Hippocampal formation (tissue), 2 donors: ENCODE measurements at places on chromosomes 5 and 9.
A peak's percentile ranks its signal among the peaks of the same experiment; 100 is the strongest.

GRCh38 chr9:122212473-122213004 is 16.2 kb downstream of the LHX6 start:
- no peak for DNase-seq

GRCh38 chr5:59648949-59649921 is 244.3 kb downstream of the PDE4D start:
- no peak for DNase-seq

- no peak for DNase-seq
These were observed 320.2 kb downstream of the NFIB start for GRCh38 chr9:13993632-13994185.

DNA sequence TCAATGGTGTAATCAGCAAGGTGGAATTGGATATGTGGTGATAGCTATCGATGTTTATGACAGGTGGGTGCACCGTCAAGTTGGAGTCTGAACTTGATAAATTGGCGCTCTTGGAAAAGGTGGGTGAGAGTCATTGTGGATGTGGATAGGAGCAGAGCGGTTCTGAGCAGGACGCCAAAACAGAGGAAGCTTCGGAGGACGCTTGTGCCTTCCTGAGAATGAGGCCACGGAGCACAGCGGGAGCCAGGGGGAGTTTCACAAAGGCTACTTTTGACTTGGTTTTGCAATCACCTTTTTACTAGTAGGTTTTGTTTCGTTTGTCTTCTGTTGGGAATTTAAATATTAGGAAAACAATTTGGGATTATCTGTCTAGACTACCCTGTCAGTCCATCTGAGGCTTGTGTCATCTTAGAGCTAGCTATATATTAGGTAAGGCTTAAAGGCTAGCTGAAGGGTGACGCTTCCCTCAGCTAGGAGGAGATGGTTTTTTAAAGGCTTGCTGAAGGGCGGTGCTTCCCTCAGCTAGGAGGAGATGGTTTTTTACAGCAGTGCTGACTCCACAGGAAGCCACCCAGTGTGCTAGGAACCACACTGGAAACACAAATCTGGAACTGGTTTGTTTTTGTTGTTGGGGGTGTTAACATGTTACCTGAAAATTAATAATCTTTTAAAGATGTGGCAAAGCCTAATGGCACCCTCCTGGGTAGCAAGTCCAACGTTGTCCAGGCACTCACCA is 142.4 kb upstream of the IRX4 start:
- no peak for DNase-seq

- no peak for DNase-seq
These were observed 77.7 kb upstream of the ADAMTSL1 start for GRCh38 chr9:18396102-18396728.

GRCh38 chr5:6819521-6819920 is 106.3 kb downstream of the TENT4A start:
- no peak for DNase-seq

DNA sequence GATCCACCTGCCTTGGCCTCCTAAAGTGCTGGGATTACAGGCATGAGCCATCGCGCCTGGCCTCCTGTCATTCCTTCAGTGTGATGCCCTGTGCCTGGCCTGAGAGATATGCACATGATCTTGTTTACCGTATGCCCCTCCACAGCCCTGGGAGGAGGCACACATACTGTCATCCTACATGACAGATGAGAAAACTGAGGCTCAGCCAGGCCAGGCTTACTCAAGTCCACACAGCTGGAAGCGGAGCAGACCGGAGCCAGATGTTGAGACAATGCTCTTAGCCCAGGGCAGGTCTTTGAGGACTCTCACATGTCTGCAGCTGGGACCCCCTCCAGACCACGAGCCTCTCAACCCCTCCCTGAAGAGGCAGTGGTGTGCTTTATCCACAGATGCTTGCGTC is 38.7 kb upstream of the SH3PXD2B start:
- DNase-seq, result no peak

- DNase-seq, result no peak
These were observed 581.0 kb downstream of the TLE1 start for GRCh38 chr9:81108391-81108790.

DNA sequence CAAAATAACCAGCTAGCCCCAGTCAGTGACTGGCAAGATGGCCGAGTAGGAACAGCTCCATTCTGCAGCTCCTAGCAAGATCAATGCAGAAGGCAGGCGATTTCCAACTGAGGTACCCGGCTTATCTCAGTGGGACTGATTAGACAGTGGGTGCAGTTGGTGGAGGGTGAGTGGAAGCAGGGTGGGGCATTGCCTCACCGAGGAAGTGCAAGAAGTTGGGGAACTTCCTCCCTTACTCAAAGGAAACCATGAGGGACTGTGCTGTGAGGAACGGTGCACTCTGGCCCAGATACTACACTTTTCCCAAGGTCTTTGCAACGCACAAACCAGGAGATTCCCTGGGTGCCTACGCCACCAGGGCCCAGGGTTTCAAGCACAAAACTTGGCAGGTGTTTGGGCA is 9.6 kb upstream of the BTNL8 start:
- DNase-seq, result no peak

GRCh38 chr5:14373685-14374084 is 207.9 kb upstream of the OTULINL start:
- no peak for DNase-seq

GRCh38 chr9:104078596-104078995 is 15.5 kb upstream of the SMC2 start:
- no peak for DNase-seq

GRCh38 chr9:133113949-133114885 is 6.8 kb downstream of the RALGDS start:
- DNase-seq, result peak; percentile 57

- DNase-seq, result no peak
These were observed 221.3 kb downstream of the NPR3 start for GRCh38 chr5:32932241-32932935.

- peak; percentile 40 for DNase-seq
These were observed 750 bp downstream of the TRIM36 start for GRCh38 chr5:115168829-115169486.

DNA sequence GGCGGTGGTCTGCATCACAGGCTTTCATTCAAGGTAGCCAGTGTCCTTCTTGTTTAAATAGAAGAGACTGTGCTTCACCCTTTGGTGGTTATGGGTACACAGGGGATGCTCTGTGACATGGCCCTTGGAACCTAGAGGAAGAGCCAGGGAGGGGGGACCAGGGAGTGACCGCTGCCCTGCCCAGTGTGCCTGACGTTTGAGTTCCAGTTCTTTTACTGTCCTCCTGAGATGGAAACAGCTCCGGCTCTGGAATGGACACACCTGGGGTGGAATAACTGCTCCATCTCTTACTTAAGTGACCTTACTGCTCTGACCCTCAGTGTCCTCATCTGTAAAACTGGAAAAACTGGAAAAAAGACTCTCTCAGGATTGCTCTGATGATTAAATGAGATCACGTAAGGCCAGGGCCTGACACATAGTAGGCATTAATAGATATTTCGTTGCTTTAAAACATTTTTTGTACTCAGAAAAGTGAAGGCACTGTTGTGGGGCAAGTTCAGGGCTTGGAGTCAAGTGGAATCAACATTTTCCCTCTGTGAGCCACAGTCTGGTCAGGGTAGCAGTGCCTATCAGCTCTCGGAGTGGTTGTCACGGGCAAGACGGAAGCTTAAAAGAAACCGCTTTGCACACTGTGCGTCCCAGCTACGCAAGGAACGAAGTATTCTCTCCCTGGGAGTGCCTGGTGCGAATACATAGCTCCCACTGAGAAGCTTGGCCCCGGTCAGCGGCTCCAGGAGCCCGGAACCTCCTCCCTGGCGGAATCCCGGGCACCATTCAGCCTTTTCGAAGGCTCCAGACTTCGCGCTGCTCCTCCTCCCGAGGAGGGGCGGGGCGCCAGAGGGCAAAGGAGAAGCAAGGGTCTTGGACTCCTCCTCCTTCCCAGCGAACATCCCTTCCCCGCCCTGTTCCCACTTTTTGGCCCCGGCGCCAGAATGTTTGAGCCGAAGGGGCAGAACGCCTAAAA is 5.8 kb downstream of the POU4F3 start:
- DNase-seq, result no peak

DNA sequence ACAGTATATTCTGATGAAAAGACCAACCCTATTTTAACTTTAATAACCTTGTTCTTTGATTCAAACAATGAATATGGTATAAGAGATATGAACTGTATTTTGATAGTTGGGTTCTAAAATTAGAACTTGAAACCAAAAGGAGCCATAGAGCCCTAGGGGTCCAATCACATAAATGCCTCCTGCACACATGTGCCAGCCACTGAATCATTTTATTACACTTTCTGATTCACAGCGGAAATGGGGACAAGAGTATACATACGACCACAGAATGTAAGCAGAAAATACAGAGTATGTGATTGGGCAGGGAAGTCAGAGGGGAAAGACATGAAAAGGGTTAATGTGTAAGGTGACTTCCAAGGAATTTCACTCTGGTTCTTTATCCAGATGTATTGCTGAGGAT is 1000.2 kb downstream of the NR2F1-AS1 start:
- DNase-seq, result no peak

DNA sequence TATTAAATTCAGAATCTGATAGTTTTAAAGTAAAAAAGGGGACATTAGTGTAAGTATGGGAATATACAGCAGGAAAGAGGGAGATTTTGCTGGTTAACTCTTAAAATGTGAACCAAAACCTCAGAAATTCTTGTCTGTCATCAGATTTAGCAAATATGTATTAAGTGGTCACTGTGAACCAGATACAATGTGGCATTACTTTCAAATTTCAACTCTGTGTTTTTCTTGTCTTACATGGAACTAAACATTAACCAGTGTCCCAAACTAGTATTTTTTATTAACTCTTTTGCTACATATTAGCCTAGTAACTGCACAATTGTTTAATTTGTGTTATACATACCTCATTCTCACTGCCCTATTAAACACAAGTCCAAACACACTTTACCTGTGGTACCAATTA is 259.9 kb upstream of the RASA1 start:
- no peak for DNase-seq

DNA sequence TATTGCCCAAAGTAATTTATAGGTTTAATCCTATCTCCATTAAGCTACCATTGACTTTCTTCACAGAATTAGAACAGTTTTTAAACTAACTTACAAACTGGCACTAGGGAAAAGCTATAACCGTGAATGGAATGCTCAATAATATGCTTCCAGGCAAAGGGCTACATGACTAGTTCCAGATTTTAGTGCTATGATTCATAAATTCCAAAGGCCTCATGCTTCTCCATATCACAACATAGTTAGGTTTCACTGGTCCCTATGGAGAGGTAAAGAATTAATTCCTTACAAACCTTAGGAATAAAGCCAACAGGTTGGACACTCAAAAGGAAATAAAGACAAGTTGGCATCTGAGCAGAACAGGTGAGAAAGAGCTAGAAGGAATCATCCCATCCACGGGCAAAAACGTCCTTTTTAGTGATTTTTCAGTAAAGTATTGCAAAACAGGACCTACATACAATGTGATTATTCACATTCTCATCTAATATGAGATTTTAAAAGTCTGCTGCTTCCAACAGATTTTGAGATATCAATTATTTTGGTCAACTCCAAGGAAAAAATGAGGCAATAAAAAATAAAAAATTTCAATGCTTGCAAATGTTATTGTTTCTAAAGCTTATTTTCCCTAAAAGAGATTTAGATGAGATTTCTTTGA is 97.0 kb upstream of the TARS1 start:
- DNase-seq, result no peak

- DNase-seq, result no peak
These were observed 93.7 kb upstream of the DAB2 start for GRCh38 chr5:39518516-39518915.

DNA sequence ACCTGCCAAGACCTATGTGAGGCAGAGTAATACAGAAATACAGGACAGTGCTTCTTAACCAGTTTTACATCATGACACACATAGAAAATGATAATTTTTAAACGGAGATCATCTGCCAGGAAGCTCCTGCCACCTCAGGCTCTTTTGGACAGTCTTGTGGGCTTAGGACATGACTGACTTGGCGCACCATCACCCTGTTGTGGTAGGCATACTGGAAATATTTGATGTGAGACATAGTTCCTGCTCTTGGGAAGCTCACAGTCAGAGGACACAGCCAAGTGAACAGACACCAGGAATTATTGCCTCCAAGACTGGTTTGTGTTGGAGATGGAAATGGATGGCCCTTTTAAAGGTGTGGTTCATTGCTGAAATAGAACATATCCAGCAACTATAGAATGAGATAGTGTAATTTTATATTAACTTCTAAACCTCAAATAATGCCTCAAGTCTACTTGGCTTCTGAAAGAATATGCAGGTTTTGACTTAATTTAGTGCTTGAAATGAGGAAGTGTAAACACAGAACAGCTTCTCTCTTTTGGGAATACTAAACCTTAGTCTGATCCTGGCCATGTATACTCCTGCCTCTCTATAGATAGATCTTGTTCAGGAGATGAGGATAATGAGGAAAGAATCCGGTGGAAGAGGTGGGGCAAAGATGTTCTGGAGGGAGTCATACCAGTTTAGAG is 19.7 kb downstream of the CPEB4 start:
- peak; percentile 49 for DNase-seq

DNA sequence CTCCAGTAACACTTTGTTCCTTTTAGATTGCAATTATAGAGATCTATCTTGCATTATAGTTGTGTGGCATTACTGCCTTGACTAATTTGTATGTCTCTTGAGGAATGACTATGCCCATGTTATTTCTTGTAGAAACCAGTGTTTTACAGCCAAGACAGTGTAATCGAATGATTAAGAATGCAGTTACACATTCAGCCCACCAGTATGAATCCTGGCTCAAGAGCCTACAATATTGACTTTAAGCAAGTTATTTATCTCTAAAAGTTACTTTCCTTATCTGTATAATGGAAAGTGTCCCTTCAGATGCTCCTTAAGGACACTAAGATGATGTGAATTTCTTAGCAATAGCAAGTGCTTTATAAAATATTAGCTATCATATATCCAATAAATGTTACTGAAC is 9.7 kb upstream of the SNX24 start:
- no peak for DNase-seq

- no peak for DNase-seq
These were observed 44.0 kb upstream of the ZNF608 start for GRCh38 chr5:124790301-124790894.

DNA sequence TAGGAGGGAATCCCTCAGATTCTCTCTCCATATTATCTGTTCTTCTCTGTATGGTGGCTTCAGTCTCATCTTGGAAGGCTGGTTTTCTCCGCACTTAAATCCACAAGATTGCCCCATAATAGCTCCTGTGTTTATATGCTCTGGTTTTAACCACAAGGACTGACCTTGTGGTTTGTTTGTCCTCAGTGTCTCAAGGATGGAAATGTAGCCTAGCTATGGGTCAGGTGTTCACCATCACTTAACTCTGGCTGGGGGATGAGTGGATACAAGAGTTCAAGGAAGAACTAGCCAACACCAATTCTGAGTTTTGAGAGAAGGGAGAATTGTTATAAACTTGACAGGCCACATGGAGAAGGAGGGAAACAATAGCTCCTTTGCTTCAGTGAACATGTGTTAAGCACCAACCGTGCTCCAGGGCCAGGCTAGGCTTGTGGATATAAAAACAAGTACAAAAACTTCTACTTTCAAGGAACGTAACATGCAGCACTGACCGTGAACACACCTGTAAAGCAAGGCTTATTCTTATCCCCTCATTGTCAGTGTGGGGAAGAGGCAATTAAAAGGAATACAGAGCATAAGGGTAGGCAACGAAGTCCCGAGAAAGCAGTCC is 75.6 kb upstream of the VLDLR start:
- DNase-seq, result no peak

GRCh38 chr5:39256477-39257235 is 37.3 kb upstream of the FYB1 start:
- DNase-seq, result no peak
